H1 (cell line): ENCODE measurements at places on chromosomes 3 and 15. TPM values are rescaled to one million over a fixed set of nuclear protein-coding genes. Genes with fewer than 3 reads are reported as not detected.

DNA sequence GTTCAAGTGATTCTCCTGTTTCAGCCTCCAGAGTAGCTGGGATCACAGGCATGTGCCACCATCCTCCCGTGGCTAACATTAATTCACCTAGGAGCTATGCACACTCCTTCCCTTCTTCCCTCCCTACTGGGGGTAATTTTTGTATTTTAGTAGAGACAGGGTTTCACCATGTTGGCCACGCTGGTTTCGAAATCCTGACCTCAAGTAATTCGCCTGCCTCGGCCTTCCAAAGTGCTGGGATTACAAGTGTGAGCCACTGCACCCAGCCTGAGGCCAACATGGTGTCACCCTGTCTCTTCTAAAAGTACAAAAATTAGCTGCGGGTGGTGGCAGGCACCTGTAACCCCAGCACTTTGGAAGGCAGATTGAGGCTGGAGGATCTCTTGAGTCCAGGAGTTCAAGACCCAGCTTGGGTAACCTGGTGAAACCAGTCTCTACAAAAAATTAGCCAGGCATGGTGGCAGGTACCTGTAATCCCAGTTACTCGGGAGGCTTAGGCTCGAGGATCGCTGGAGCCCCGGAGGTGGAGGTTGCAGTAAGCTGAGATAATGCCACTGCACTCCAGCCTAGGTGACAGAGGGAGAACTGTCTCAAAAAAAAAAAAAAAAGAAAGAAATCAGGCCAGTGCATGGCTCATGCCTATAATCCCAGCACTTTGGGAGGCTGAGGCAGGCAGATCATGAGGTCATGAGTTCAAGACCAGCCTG is 6.1 kb downstream of the RNU5B-1 start:
- DNase-seq: no peak

DNA sequence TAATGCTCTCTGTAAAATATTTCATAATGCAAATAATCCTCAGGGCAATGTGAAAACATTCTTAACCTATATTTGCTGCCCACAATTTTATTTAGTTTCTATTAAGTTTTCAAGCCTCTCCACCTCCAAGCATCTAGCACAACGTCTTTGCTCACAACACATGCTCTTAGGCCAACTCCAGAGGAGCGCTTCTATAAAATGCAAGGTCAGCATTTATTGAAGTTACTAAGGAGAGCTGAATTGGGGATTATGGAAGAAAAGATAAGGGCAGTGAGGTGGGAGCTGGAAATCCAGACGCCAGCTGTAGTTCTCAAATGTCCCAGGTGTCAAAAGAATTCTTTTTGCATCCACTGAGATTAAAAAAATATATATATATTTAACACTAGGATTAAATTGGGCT is 996 bp downstream of the RABL3 start:
- no peak for DNase-seq

- DNase-seq: no peak
Measured at GRCh38 chr3:155316426-155316825, 22.9 kb upstream of the STRIT1 start.

DNA sequence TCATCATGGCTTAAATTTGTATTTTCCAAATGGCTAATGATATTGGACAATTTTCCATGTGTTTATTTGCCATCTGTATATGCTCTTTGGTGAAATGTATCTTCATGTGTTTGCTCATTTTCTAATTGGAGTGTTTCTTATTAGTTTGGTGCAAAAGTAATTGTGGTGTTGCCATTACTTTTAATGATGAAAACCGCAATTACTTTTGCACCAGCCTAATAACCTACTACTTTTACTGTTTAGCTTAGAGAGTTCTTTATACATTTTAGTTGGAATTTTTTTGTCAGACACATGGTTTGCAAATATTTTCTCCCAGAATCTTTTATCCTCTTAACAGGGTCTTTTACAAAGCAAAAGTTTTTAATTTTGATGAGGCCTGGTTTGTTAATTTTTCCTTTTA is 141.0 kb upstream of the AGTR1 start:
- no peak for DNase-seq

DNA sequence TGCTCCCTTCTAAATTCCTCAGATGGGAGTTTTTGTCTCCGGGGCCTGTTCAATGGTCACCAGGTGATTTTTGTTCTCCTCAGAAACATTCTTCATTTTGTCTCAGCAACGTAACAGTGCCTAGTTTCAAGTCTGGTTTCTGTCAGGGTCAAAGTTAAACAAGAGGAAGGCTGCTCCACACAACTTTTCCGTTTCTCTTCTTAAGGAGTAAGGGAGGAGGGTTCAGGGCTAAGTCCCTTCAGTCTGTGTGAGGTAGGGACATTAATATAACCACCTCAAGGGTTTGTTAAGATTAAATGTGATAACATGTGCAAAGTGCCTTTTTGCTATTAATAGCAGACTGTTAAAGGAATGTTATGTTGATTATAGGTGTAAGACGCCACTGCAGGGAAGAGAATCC is 41.8 kb downstream of the HOMER2 start:
- no peak for DNase-seq

GRCh38 chr3:2512881-2513280 is 414.2 kb downstream of the CNTN4 start:
- no peak for DNase-seq

GRCh38 chr3:155227141-155227540 is 66.3 kb downstream of the STRIT1 start:
- DNase-seq: no peak

DNA sequence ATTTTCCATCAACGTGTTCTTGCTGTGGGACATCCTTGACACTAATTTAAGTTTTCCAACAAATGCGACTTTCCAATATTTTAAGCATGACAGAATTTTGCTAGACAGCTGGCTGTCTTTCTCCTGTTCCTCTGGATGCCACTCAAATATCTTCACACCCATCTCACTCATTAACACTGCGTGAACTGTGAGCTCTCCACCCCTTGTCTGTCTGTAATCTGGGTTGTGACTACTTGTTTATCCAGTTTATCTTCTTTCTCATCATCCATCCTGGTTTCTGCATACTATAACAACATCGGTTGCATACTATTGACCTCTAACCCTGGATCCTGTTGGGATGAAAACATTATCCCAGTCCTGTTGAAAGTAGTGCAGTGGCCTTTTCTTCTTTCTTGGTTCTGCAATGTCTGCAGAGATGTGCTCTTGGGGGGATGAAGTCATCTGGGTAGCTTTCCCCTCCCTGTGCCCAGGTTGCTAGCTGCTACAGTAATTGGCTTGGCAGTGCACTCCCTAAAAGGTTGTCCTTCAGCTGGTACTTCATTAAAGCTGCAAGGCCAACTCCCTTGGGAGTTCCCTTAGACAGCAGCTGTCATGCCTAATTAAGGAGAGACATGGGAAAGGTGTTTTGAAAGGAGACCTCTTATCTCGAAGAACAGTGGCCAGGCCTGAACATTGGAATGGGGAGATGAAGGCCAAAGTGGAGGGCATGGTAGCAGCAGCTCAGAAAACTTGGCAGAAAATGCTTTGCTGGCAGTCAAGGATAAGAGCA is 24.7 kb downstream of the KAT2B start:
- no peak for DNase-seq

- no peak for DNase-seq
Measured at GRCh38 chr15:34102175-34102925, 467 bp downstream of the PGBD4 start.

DNA sequence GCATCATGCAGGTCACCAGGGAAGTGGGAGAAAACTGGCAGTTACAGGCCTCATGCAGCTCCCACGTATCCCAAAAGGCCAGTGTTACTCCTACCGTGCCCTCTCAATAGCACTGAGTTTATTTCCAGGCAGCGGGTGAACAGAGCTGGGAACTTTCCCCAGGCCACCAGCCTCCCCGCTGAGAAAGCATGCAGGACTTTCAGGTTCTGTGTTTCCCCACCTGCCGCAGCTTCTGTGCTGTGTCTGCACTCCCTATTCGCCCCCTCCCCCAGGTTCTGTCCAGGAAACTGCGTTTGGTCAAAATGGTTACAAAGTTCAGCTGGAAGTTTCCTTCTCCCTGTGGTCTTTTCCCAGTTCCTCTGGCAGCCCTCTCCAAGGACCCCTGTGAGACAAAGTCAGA is 21.4 kb downstream of the NEK11 start:
- no peak for DNase-seq

GRCh38 chr3:183895296-183895695 is 10.6 kb upstream of the PARL start:
- DNase-seq: no peak

DNA sequence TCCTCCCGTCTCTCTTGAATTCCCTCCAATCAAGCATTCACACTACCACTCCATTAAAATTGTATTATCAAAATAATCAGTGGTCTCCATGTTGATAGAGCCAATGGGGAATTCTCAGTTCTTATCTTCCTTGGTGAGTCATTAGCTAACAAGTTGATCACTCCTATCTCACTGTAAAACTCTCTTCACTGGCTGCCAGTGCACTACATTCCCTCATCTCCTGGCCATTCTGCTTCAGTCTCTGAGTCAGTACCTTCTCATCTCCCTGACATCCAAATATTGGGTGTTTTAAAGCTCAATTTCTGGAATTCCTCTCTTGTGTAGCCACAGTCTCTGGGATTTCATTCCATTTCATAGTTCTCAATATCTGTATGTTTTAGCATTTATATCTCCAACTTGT is 175.2 kb downstream of the ALDH1A2 start:
- DNase-seq: no peak

DNA sequence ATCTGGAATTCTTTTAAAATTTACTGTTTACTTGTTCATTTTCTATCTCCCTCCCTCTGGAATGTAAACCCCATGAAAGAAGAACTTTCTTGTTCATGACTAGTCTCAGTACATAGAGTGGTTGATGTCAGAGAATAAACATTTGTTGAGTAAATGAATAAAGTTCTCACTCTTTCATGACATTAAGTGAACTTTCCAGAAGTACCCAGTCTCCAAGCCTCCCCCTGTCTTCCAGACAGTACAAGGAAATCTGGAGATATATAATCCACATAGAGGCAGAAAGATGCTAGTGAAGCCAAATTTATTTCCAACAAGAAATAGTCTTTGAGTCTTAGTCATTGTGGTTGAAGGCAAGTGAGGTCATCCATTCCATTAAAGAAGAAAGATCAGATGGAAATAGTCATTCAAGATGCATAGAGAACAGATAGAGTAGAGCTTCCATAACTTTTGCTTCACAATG is 71.5 kb upstream of the GALNT15 start:
- DNase-seq: no peak

DNA sequence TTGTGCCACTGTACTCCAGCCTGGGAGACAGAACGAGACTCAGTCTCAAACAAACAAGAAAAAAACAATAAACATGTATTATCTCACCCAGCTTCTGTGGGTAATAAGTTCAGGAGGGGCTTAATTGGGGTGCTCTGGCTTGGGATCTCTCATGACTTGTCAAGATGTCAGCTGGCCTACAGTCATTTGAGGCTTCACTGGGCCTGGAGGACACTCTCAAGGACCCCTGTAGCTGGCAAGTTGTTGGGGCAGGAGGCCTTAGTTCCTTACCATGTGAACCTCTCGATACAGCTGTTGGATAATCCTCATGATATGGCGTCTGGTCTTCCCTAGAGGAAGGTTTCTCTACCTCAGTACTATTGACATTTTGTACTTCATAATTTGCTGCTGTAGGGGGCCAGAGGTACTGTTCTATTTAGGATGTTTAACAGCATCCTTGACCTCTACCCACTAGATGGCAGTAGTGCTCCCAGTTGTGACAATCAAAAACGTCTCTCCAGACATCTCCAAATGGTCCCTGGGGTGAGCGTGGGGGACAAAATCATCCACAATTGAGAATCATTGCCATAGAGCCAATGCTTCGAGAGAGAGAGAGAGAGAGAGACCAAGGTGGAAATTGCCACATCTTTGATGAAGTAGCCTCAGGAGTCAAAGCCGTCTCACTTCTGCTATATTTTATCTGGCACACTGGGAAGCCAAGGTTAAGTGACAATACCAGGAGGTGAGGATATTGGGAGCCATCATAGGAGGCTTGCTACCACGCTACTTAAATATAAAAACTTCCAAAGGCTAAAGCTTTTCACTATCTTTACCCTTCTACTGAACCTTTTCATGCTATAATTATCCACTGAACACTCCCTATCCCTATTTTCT is 23.9 kb upstream of the SLTM start:
- DNase-seq: no peak

DNA sequence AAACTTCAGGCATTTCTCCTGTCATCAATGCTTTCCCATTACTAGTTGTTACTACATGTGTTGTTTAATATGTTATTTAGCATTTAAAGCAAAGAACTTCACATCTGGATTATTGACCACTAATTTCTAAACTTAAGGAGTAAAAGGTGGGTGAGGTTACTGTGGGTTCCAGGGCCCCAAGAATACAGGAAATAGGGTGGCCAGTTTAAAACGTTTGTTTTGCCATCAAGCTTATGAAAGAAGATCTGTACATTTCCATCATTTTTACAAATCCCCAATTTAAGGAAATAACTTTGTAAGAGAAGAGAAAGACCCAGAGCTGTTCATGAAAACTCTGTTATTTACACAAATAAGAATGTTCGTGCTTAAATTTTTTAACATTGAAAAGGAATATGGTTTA is 54.5 kb upstream of the ACKR4 start:
- DNase-seq: no peak

DNA sequence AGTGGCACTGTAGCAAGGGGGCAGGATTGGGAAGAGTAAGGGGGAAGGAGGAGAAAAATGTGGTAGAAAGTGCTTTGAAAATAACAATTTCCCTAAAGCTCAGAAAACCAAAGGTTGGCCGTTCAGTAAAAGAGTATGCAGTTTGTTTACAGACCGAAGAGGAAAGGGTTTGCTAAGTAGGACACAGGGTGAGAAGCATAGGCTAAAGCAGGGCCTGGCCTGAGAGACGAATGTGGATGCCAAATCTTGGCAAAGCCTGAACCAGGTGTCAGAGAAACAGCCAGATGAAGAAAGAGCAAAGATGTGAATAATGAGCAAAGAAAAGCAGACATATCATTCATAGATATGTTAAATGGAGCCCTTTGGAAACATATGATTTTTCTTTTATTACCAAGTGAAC is 17.1 kb downstream of the NEK10 start:
- DNase-seq: no peak

- no peak for DNase-seq
Measured at GRCh38 chr3:157858821-157859220, 247.4 kb downstream of the SHOX2 start.

RTP3 gene
- polyA plus RNA-seq: 0.06 and 0.08 TPM in 2 replicates

ALDH1A2 gene
- polyA plus RNA-seq: 0.06 and 0.13 TPM in 2 replicates

SEMA5B gene
- 13.1 and 18.8 TPM in 2 replicates for polyA plus RNA-seq

XCR1 gene
- polyA plus RNA-seq: 0.19 and 0.53 TPM in 2 replicates

FAM98B gene
- 3.1 and 5.9 TPM in 2 replicates for polyA plus RNA-seq

SYNPR gene
- polyA plus RNA-seq: 0.39 and 0.46 TPM in 2 replicates

CFAP92 gene
- 0.77 and 1.2 TPM in 2 replicates for polyA plus RNA-seq

ICE2 gene
- 26.4 and 40.0 TPM in 2 replicates for polyA plus RNA-seq

MASP1 gene
- polyA plus RNA-seq: 3.5 and 5.8 TPM in 2 replicates

IP6K2 gene
- 144 and 166 TPM in 2 replicates for polyA plus RNA-seq

IL17RD gene
- 10.9 and 15.4 TPM in 2 replicates for polyA plus RNA-seq

CDV3 gene
- 16.8 and 29.4 TPM in 2 replicates for polyA plus RNA-seq

GOLGA8S gene
- 0.05 TPM in 2 replicates for polyA plus RNA-seq

FOXB1 gene
- polyA plus RNA-seq: 0.92 and 2.7 TPM in 2 replicates

C15orf62 gene
- 0.06 and 0.19 TPM in 2 replicates for polyA plus RNA-seq

GORASP1 gene
- 33.5 and 45.0 TPM in 2 replicates for polyA plus RNA-seq

COL6A5 gene
- 0.05 TPM in 1 of 2 replicates, not detected in the other for polyA plus RNA-seq
